ENCODE measurements at places on chromosomes 13 and 19.

DNA sequence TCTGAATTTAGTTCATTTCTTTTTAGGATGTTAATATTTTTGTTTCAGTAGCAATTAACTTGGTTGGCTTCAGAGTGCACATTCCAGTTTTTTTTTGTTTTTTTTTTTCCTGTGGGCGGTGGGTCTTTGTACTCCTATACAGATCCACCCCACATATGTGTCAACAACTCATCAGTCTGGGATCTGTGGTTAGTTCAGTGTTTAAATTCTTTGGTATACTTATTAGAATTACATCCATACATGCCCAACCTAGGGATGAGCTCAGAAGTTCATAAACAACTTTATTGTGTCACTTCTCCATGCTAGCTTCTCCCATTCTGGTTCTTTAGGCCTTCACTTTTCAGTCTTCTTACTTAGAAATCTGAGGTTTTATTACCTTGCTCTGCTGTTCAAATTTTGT, 50.9 kb downstream of the PCCA start:
- no peak for DNase-seq

DNA sequence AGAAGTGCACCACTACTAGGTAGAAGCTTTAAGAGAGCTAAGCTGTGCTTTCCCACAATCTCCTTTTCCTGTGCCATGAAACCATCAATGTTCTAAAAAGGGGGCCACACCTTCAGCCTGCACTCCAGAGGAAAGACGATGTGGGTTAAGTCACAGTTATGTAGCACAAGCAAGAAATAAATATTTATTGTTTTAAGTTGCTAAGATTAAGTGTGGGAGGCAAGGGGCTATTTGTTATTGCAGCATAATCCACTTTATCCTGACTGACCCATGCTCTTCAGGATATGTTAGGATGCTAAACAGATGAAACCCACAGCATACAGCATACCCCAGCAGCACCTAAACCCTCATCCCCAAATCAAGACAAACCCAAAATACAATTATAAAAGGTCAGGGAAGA, 64.7 kb downstream of the MBD3L2B start:
- no peak for DNase-seq

GRCh38 chr19:35204799-35205732, 23.5 kb downstream of the FAM187B start:
- peak; percentile 58 for DNase-seq

GRCh38 chr13:45799451-45799850, 52.1 kb downstream of the SIAH3 start:
- no peak for DNase-seq

GRCh38 chr13:99215184-99215830, 14.7 kb downstream of the UBAC2 start:
- no peak for DNase-seq

Measured in transverse colon (tissue), 4 donors.